Activated T-cell treated with anti-CD3 and anti-CD28 coated beads for 48 hours (primary cell): ENCODE measurements at places on chromosomes 6 and 20.

- DNase-seq: no peak
Measured at GRCh38 chr6:7895125-7895423, 15.5 kb downstream of the TXNDC5 start.

DNA sequence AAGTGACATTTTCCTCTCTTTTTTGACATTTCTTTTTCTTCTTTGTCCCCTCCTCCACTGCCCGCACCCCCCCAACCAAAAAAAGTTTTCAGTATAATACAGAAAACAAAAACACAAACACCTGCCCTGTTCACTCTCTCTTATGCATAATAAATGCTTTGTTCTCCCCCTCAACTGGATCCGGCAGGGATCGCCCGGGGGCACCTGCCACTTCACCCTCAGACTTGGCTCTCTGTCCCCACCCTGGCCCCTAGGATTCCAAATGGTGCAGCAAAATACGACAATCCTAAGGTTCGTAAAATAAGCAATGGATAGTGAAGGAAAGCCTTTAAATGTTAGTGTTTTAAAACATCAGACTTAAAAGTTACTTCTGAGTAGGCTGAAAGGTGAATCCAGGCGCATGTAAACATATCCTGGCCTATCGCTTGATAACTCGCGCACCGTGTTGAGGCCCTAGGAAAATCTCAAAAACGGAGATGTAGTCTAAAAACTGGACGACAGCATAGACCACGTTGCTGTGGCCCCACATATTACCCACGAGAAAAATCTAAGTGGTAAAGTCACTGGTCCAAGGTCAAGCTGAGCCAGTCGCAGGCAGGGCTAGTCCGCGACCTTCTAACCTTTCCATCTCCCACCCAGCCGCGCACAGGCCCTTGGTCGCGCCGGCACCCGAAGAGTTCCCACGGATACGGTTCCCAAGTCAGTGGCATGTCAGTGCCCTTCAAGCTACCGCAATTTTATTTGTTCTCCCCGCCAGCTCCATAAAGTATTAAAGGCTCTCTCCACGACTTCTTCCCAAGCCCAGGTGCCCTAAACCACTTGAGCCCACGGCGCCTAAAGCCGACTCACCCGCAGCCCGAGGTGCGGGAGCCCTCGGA, 130.8 kb downstream of the OGFRL1 start:
- DNase-seq: no peak

DNA sequence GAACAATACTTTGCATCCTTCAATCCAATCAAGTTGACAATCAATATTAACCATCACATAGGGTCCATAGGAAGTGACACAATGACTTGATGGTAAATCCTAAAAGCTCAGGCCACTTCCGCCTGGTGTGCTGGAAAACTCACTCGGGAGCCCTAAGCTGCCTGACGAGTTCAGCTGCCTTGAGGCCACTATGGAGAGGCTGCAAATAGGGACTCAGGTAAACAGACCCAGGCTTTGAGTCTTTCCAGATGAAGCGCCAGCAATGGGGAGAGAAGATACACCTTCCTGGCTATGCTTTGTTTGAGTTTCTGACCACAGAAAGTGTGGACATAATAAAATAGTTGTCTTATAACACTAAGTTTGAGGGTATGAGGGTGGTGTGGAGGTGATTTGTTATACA, 112.6 kb downstream of the GPR63 start:
- DNase-seq: no peak

DNA sequence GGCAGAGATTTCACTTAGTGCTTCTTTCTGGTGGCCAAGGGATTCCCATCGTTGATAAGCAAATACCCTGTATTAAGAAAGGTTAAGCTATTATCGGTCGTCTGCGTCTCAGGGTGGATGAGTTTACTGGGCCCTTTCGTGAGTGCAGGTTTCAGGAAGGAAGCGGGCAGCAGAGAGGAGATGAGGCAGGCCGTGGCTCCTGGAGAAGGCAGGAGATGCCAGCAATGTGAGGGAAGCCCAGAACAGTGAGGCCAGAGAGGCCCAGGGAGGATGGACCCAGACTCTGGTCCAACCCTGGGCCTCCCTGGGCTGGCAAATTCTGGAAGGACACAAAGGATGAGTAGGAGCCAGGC, 11.2 kb downstream of the TFEB start:
- DNase-seq: no peak

DNA sequence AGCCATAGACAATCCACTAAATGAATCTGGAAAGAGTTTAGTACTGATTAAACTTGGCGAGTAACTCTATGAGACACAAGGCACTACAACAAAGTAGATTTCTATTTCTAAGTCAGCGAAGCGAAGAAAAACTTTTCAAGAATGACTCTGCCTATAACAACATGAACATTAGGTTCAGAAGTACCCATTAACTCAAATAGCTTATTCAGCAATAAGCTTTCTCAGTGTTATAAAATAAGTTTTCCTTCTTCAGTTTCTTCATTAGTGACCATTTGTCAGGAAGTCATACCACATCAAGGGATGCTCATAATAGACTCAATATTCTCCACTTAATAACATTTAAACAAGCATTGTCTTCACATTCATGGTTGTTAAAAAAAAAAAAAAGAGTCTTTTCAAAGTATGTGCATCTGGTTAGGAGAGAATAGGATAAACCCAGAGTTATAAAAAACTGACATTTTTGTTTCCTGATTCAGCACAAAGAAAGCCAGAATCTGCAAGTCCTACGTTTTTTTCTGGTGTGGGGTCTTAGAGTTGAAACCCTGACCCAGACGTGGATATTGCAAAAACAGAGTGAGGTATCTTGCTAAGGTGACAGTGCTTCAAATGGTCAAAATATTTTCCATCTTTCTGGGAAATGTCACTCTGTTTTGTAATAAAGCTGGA, 148.2 kb upstream of the PREP start:
- no peak for DNase-seq

DNA sequence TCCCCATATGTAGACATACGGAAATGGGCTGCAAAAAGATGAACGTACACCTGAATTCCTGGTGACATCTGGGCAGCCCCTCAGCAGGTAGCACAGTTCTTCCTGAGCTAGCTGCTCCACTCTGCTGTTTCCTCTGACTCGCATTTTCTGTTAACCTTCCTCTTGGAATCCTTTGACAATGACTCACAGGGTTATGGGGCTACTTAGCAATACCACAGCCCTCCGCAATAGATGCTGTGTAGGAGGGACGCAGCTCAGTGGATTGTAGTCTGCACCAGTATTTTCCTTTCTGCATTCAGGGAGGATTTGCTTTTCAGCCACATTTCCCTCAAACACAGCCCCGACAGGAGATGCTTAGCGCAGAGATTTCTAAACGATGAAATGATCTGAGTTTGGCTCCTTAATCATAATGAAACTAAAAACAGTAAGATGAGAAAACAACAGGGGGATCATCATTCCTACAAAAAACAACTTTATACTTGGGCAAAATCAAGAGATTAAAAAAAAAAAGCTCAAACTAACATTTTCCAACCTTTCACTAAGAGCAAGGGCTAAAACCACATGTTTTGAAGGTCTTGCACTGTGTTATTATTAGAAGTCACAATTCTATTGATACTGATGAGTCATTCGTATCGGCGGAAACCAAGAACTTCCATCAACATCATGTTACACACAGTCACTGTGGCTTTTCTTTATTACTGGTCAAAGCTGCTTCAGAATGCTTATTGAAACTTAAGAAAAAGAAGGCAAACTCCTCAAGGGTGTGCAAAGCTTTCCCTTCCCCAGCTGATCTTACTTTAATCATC, 12.2 kb downstream of the BACH2 start:
- DNase-seq: peak; percentile 36

GRCh38 chr6:149347067-149347466, 29.6 kb downstream of the TAB2 start:
- DNase-seq: no peak

DNA sequence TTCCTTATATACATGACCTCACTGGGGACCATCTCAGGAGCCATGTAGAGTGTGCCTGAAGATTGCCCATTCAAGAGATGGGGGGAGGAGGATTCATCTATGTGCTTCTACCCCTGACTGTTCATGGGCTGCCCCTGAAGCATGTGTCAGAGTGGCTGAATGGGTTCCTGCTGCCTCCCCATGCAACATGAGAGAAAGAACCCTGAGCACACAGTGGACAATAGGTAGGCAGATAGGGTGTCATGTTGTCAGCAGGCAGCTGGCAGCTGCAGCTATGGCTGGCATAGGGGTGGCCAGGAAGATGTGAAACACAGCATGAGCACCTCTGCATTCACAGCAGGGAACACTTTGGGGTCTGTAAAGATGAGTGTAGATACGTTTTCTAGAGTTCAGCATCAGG, 208.4 kb upstream of the CNR1 start:
- DNase-seq: no peak

DNA sequence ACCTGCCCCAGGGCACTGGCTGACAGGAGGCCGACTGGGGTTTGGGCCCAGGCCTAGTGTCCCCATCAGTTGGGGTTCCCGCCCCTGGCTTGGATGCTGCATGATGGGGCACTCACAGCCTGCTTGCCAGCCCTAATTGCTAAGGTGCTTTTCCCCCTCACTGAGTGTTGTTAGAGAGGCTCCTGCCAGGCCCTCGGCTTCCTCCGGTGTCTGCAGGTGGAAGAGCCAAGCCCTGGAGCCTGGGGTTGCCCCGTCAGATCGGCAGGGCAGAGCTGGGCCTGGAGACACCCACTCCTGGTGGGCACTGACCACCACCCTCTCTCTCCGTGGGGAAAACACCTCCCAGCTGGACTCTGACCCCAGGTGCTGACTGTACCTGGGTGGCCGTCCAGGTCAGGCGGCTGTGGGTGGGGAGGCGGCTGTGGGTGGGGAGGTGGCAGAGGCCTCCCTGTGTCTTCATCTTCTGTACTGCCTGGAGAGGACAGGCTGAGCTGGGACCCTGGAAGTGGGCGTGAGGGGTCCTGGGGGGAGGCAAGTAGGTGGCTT, 6.0 kb upstream of the CABLES2 start:
- no peak for DNase-seq

DNA sequence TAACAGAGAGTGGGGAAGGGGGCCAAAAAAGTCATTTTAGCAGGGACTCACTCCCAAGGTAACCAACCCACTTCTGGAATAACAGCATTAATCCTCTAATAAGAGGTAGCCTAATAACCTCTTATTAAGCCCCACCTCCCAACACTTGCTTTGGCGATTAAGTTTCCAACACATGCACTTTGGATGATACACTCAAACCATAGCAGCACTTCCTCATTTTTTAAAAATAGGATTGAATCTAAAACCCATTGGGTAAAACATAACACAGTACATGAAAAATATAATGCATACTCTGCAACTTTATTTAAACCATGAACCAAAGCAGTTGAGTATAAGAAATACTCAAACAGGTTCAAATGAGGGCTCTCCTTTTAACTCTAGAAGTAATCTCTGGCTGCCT, 318.3 kb downstream of the HACE1 start:
- DNase-seq: no peak

GRCh38 chr20:23127506-23128279, 41.6 kb upstream of the CD93 start:
- no peak for DNase-seq

GRCh38 chr6:30053682-30054081, 7.4 kb upstream of the POLR1H start:
- no peak for DNase-seq

DNA sequence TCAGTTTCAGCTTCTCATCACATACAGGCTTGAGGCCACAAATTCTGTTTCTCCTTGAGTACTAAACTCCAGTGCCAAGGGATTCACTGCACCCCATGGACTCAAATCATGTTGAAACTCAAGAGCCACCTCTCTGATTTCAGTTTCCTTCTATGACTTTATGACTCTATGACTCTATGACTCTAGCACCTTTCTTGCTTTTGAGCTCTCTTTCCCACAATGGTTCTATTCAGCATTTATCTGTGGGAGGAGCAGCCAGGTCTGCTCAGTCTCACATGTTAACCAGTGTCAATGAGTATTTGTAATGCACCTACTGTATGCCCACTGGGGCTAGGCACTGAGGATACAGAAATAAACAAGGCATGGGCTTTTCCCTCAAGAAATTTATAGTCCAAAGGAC, 14.6 kb upstream of the SLC22A2 start:
- no peak for DNase-seq

DNA sequence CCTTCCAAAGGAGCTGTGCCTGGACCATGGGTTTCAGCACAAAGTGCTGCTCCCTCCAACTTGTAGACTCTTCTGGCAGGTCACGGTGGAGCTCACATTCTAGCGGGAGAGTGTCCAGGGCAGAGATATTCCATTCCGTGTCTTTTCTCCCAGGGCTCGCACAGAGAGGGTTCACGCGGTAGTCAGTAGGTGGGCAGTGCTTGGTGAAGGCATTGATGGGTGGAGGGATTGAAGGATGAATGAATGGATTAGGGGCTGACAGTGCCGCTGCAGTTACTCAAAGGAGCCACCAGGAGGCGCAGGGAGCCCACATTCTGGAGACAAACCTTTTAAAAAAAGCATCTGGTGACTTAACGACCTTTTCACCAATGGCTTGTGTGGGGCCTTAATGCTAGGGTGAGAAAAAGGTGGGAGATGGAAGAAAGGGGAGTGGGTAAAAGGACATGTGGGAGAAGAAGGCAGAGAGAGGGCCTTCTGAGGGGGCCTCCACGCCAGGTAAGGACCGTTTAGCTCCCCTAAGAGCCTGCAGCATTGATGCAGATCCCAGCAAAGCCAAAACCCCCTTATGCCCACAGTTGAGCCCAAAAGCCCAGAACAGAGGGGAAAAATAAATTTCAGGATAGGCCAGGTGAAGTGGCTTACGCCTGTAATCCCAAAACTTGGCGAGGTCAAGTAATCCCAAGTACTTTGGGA, 17.5 kb upstream of the FAM110A start:
- peak; percentile 41 for DNase-seq

DNA sequence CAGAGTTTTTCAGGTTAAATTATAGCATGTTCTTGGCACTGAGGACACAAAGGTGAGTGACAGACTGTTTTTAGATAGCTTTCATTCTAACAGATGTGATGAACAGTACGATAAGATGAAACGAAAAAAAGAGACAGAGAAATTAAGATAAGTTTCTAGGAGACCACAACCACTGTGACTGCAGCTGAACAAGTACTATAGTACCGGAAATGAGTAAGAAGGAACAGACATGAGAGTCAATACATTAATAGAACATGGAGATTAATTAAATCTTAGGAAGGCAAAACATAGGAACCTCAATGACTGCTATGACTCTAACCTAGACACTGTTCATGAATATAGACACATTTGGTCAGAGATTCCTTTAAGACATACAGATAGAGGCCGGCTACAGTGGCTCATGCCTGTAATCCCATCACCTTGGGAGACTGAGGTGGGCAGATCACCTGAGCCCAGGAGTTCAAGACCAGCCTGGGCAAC, 40.2 kb downstream of the HBS1L start:
- no peak for DNase-seq

- DNase-seq: no peak
Measured at GRCh38 chr6:163466839-163467390, 52.4 kb downstream of the QKI start.

GRCh38 chr6:16822529-16822928, 61.3 kb upstream of the ATXN1 start:
- no peak for DNase-seq

GRCh38 chr6:43702534-43703440, 15.2 kb upstream of the MRPS18A start:
- no peak for DNase-seq
